ENCODE measurements at places on chromosomes 13 and 19. TPM values are rescaled to one million over a fixed set of nuclear protein-coding genes. Genes with fewer than 3 reads are reported as not detected.

Gene BSG
- 1,261 TPM for total RNA-seq

DNA sequence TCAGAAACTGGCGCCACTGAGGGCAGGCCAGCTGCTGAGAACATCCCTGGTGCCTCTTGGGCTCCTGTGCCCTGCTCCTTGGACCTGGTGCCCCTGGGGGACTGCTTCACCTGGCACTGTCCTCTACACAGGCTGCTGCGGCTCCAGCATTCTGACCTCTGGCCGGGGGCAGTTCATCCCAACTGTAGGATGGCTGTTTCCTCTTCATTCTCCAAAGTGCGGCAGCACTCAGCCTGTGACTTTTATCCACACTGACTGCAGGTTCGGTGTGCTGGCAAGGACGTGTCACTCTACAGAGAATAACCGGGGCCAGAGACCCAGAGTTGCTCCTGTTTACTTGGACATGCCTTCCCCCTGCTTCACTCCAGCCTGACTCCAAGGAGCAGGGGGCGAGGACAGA is 7.6 kb upstream of the ANKRD10 start:
- no peak overlapping the region for H3K4me3 ChIP-seq
- DNase-seq, result no peak
- H3K27ac ChIP-seq, result no peak overlapping the region
- H3K27me3 ChIP-seq, result no peaks in the 10 kb centered on the region
- H3K4me1 ChIP-seq, result peaks cover 4% of the 10 kb centered on the region

DNA sequence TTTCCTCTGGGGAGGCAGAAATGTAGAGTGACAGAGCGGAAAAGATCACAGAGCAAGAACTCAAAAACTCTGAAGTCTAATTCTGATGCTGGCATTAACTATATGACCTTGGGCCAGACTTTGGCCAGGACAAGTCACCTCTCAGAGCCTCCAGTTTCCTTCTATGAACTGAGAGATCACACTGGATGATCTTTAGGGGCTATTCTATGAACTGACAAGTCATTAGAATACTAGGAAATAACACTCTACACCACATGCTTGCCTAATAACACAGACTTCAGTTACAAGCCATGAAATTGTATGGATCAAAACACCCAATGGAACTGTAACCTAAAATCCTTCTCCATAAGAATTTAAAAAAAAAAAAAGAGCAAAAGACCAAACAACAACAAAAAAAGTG is 16.9 kb downstream of the SLC25A30 start:
- no peak overlapping the region for H3K27ac ChIP-seq
- H3K36me3 ChIP-seq, result peaks cover 4% of the 10 kb centered on the region
- H3K27me3 ChIP-seq, result no peaks in the 10 kb centered on the region
- no peak for DNase-seq

DNA sequence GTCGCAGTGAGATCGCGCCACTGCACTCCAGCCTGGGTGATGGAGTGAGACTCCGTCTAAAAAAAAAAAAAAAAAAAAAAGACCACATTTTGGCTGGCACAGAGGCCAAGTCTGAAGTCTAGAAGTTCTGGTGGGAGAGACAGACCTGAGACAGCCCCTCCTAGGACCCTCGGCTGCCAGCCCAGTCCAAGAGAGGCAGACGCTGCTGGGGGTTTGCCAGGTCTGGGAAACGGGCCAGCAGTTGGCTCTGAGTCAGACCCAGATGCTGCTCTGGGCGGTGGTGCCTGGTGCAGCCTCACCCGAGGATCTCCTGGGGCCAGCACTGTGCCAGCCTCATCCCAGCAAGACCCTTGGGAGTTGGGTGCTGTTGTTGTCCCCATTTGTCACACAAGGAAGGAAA is 5.8 kb downstream of the FCHO1 start:
- H3K36me3 ChIP-seq, result no peaks in the 10 kb centered on the region
- no peaks in the 10 kb centered on the region for H3K27me3 ChIP-seq
- no peak overlapping the region for H3K27ac ChIP-seq
- no peaks in the 10 kb centered on the region for H3K4me1 ChIP-seq
- no peak overlapping the region for H3K4me3 ChIP-seq

GRCh38 chr13:94020426-94020825 is 459.1 kb downstream of the DCT start:
- no peak for DNase-seq
- no peaks in the 10 kb centered on the region for H3K27me3 ChIP-seq
- no peaks in the 10 kb centered on the region for H3K4me1 ChIP-seq
- H3K4me3 ChIP-seq, result no peak overlapping the region
- no peak overlapping the region for H3K27ac ChIP-seq

- no peak overlapping the region for H3K27ac ChIP-seq
- no peak overlapping the region for H3K4me3 ChIP-seq
- H3K27me3 ChIP-seq, result peaks cover 3% of the 10 kb centered on the region
- no peaks in the 10 kb centered on the region for H3K4me1 ChIP-seq
These were observed 31.6 kb upstream of the POP4 start for GRCh38 chr19:29574510-29574909.

- no peak overlapping the region for H3K27ac ChIP-seq
- H3K4me1 ChIP-seq, result no peaks in the 10 kb centered on the region
- H3K36me3 ChIP-seq, result peaks cover 2% of the 10 kb centered on the region
- no peaks in the 10 kb centered on the region for H3K27me3 ChIP-seq
These were observed 23.7 kb downstream of the RCN3 start for GRCh38 chr19:49551531-49551930.

DNA sequence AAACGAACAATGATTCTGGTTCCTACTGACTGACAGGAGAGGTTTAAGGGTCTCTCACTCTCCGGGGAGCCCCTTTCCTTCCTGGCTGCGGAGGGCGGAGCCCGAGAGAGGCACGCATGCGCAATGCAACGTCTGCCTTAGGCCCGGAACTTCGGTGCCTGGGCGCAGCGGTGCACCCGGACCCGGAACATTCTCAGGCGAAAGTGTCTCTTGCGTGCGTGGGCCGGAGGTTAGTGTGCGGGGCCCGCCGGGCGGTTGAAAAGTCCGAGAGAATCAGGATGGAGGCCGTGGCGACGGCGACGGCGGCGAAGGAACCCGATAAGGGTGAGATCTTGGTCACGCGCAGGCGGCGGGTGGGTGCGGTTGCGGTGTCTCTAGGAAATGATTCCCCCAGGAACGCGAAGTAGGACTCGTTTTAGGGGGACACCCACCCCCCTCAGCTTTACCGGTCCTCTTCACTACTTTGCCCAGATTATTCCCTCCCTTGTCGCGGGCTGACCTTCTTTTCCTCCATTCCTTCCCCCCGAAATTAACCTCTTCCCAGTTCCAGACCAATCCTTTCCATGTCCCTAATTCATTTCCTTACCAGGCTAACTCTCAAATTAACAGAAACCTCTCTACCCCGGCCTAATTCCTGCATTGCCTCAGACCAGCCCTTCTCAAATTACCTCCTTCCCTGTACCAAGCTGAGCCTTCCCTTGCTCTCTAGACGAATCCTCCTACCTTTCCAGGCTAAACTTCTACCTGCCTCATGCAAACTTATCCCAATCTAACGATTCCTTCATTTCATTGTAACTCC is at the start of gene CCDC97:
Gene CCDC97, plus strand, starts transcription at position 140 of the 799 bp plus-strand sequence. Its CDS starts 139 bp downstream, at position 279.
- H3K27ac ChIP-seq, result peak within 1 kb of the TSS; percentile 96
- peaks cover 14% of the 10 kb centered on the region for H3K4me1 ChIP-seq
- H3K27me3 ChIP-seq, result no peaks in the 10 kb centered on the region
- peaks cover 20% of the 10 kb centered on the region for H3K36me3 ChIP-seq
- peak within 1 kb of the TSS; percentile 59 for H3K4me3 ChIP-seq

GRCh38 chr13:61144301-61144700 is 271.3 kb downstream of the PCDH20 start:
- H3K4me1 ChIP-seq, result no peaks in the 10 kb centered on the region
- no peak overlapping the region for H3K27ac ChIP-seq
- H3K36me3 ChIP-seq, result no peaks in the 10 kb centered on the region
- no peaks in the 10 kb centered on the region for H3K27me3 ChIP-seq

Gene ZNF577
- 78.2 TPM for total RNA-seq

- peak; percentile 33 for DNase-seq
- H3K4me3 ChIP-seq, result no peak overlapping the region
- no peak overlapping the region for H3K27ac ChIP-seq
- no peaks in the 10 kb centered on the region for H3K27me3 ChIP-seq
- no peaks in the 10 kb centered on the region for H3K4me1 ChIP-seq
- no peaks in the 10 kb centered on the region for H3K36me3 ChIP-seq
These were observed 231.2 kb downstream of the FGF9 start for GRCh38 chr13:21901811-21902708.

DNA sequence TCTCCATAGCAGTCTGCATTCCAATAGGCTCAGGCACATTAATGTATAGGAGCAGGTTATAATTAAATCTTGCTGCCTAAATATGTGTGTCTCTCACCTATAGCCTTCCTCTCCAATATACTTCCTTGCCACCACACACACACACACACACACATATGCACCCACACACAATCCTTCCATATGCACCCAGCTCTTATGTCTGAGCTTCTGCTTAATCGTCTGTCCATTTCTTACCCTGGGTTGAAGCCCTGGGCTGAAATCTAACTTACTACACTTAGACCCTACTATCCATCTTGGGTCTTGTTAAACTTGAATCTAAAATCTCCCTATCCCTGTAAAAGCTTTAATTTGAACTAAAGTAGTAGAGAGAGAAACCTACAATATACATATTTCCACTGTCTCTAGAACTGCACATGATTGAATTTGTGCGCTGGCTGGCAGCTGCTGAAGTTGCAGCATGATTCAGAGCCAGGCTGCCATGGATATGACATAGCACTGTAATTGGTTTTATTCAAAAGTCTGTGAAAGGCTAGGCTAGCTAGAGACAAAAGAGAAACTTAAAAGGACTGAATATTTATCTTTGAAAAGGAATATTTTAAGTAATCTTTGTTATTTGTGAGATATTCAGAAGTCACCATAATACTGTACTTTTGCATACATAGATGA is 25.7 kb upstream of the FREM2 start:
- no peaks in the 10 kb centered on the region for H3K4me1 ChIP-seq
- H3K27me3 ChIP-seq, result no peaks in the 10 kb centered on the region
- DNase-seq, result no peak
- H3K27ac ChIP-seq, result no peak overlapping the region
- no peak overlapping the region for H3K4me3 ChIP-seq
- H3K36me3 ChIP-seq, result no peaks in the 10 kb centered on the region

DNA sequence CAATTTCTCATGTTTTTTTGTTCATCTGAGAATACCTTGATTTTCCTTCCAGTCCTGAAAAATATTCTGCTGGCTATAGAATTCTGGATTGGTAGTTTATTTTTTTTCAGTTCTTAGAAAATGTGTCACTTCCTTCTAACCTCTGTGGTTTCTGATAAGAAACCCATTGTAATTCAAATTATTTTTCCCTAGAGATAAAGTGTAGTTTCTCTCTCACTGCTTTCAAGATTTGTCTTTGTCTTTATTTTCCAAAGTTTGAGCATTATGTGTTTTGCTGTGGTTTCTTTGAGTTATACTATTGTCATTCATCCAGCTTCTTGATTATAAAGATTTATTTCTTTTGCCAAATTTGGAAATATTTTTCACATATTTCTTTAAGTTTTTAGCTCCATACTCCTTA is 324.0 kb upstream of the SPRY2 start:
- no peaks in the 10 kb centered on the region for H3K4me1 ChIP-seq
- H3K36me3 ChIP-seq, result no peaks in the 10 kb centered on the region
- H3K27ac ChIP-seq, result no peak overlapping the region

Measured in prostate gland (tissue), 2 donors.